Retinal pigment epithelial cell (primary cell): ENCODE measurements at places on chromosomes 2 and 18.

DNA sequence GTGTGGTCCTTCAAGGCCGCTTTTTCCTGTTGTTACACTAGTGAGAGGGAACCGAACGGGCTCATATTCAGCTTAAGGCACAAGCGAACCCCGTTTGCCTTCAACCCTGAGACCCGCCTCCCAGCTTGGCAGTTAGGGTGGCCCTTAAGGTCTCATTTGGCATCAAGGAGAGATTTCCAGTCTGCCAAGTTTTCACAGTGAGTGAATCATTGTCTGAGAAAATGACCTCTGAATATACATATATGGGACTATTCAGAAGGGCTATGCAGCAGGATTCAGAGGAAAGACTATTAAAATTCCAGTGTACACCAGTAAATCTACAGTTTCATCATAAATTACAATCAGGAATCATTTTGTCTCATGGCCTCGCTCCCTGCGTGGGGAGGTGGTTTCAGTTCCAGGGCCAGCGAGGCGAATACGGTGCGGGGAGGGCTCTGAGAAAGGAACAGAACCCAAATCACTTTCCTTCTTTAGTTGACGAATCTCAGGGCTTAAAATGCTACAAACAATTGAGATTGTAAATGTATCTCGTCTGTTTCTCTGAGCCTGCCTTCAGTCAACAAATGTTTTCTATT lies 231.4 kb downstream of the FAM210A start:
- DNase-seq = no peak

- no peak for DNase-seq
These were observed 67.1 kb upstream of the DSG1 start for GRCh38 chr18:31250902-31251301.

DNA sequence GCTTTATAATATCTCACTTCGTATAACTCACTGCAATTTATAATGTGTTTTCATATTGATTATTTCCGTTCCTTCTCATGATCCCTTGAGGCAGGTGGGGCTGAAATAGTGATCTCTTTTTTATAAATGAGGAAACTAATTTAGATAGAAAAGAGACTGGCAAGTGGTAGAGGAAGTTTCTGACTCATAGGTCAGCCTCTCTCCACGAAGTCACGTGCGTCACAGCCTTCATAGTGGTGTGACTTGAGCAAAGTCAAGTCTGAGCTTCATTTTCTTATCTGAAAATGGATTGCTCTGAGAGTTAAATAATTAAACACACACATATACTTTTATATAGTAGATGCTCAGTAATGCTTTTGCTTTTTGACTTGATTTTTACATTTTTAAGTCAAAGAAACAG lies 19.9 kb downstream of the ABCG5 start:
- DNase-seq = peak; percentile 48

DNA sequence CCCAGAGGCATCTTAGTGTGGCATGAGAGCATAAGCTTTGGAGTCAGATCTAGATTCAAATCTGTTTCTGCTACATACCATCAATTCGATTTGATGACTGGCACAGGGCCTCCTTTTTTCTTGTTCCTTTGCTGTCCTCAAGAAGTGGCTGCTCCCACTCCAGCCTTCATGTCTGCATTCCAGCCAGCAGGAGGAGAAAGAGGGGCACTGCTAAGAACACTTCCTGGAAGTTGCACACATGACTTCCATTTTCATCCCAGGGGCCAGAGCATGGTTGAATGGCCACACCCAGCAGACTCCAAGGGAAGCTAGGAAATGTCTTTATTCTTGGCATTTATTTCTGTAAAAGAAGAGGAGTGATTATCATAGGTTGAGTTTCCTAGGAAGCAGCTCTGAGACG lies 50.4 kb downstream of the EML6 start:
- DNase-seq = no peak

DNA sequence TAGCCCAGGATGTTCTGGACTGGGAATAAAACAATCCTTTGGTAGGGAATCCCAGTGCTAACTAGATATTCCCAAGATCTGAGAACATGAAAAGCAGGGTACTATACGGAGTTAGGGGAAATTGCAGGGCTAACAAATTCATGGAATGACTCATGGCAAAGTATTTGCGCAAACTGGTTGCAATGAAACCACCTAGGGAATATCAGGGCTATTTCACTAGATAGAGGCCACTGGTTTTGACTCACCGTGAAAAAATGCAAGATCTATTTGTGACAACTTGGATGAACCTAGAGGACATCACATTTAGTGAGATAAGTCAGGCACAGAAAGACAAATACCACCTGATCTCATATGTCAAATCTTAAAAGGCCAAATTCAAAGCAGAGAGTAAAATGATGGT lies 233.3 kb downstream of the MBD2 start:
- DNase-seq = peak; percentile 40

- no peak for DNase-seq
These were observed 71.8 kb upstream of the SMAD7 start for GRCh38 chr18:49022311-49023161.

- DNase-seq = no peak
These were observed 337.1 kb downstream of the CTNNA2 start for GRCh38 chr2:79849949-79850348.

- DNase-seq = no peak
These were observed 149.7 kb downstream of the TRABD2A start for GRCh38 chr2:84731185-84731584.

GRCh38 chr2:188291617-188292347 lies at the start of gene GULP1:
Gene GULP1 (plus strand): TSS chr2:188291874. CDS start chr2:188477703, 185,829 bp downstream.
- DNase-seq = no peak

DNA sequence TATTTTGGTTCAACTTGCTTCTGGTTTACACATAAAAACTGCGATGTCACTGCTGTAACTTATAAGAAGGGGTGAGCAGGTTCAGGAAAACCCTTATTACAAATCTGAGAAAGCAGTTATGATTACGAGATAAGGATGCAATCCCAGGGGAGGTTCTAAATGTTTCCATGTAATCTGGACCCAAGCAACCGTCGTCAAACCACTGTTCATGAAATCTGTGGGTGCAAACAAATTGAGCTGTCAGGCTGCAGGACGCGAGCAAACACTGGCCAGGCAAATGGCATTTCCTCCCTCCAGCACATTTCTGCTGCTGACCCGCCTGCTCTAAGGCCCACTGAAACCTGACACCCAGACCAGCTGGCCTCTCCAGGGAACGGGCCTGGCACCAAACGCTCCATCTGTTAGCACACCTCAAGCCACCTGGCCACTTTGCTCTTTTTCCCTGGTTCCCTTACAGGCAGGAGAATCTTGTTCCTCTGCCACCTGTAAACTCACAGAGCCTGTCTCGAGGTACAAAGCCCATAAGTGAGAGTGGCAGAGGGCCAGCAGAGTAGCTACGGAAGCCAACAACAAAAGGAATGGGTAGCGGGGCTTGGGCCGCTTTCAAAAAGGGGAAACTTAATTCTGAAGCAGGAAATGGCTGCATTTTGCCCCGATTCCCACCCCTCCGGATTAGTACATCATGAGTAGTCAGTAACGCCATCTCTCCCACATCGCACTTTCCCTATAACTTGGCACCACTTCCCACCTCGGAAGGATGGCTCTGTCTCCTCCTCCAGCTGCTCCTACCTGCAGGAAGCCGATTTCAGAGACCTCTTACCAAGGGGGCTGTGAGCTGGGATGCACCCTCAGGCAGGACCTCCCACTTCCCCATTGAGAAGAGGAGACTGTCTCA lies 26.5 kb downstream of the CRACDL start:
- peak; percentile 87 for DNase-seq

- no peak for DNase-seq
These were observed 88.7 kb downstream of the ADD2 start for GRCh38 chr2:70679259-70679658.

- no peak for DNase-seq
These were observed 21.9 kb downstream of the CENPO start for GRCh38 chr2:24815171-24815570.

GRCh38 chr2:159484532-159484931 lies 131.8 kb downstream of the BAZ2B start:
- no peak for DNase-seq
